ENCODE measurements at places on chromosomes 7 and 10. TPM values are rescaled to one million over a fixed set of nuclear protein-coding genes. Genes with fewer than 3 reads are reported as not detected.

DNA sequence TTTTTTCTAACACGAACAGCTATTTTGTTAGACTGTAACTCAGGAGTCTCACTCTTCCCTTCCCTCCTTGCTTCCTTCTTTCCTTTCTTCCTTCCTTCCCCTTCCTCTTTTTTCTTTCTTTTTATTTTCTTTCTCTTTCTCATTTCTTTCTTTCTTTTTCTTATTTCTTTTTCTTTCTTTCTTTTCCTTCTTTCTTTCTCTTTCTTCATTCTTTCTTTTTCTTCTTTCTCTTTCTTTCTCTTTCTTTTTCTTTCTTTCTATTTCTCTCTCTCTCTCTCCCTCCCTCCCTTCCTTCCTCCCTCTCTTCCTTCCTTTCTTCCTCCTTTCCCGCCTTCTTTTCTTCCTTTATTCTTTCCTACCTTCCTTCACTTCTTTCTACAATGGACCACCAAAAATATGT, 1443.0 kb upstream of the LRRTM3 start:
- no peak for DNase-seq

DNA sequence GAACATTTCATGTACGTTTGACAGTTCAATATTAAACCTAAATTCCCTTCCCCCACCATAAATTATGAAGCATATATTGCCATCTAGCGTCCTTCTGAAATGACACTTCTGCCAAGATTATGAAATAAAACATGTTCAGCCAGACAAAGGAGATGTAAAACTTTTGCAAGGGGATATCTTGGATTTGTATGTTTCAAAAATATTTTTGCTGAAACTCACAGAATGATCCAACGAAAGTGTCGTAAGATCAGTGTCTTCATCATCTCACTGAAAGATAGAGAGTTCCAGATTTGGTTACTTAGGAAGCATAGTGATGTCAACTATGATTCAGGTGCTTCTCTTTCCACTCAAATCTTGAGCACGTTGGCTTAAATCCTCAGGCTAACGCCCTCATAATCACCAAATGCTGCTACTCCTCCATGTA, 904.3 kb downstream of the XPNPEP1 start:
- no peak for DNase-seq

- no peak for DNase-seq
These were observed 19.5 kb upstream of the SMC3 start for GRCh38 chr10:110548002-110548401.

DNA sequence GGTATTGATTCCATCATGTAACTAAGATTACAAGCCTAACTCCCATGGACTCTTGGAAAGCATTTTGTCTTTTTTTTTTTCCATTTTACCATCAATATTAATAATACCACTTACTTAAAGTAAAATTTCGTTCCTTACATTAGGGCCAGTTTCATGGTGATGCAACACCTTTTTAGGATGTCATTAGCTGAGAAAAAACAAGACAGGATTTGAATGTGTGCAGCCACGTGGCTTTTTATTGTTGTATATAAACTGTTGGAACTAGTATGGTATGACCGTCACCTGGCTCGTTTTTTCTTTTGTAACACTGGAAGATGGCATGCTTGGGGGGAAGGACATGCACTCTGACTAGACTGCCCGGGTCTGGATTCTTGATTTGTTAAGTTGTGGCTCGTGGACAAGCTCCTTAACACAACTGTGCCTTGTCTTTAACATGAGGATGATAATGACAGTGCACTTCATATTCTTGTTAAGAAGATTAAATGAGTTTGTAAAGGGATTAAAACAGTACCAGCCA, 42.1 kb downstream of the ARHGAP21 start:
- no peak for DNase-seq

Gene SPDYE11
- total RNA-seq: not detected

Gene PPP1R9A
- 39.5 TPM for total RNA-seq

DNA sequence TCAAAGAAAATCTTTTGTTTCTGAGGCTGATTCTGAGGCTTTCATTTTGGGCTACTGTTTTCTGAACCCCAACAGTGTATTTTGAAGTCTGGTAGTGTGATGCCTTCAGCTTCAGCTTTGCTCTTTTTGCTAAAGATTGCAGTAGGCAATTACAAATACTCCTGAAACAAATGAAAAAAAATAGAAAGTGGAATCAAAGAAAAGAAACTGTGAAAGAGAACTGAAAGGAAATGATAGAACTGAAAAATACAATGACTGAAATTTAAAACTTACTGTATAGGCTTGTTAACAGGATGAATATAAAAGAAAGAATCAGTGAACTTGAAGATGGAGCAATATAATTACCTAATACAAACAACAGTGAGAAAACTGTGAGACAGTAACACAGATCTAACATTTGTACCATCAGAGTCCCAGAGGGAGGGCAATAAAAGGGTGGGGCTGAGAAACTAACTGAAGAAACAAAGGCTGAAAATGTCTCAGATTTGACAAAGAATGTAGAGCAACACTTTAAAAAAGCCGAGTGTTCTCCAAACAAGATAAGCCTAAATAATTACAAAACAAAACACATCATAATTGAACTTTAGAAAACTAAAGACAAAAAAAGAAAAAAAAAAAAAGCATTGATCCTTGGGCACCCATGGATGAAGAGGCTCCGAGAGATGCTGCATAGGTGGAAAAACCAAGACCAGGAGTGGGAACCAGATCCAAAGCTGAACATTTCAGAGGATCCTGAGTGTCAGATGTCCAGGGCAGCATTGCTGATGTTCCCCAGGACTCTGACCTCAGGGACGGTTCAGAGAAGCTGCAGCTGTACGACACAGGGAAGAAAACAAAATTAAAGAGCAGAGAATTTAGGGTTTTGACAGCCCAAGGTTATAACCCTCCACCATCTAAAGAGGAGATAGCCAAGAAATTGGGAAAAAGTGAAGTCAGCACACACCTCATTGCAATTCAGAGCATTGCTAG, 223.2 kb upstream of the IGFBP3 start:
- no peak for DNase-seq

Gene THAP5
- total RNA-seq: 35.6 TPM

Gene CALML3
- total RNA-seq: not detected

Gene PLAC9
- total RNA-seq: 44.2 TPM

Gene OSBPL3
- total RNA-seq: 49.7 TPM

DNA sequence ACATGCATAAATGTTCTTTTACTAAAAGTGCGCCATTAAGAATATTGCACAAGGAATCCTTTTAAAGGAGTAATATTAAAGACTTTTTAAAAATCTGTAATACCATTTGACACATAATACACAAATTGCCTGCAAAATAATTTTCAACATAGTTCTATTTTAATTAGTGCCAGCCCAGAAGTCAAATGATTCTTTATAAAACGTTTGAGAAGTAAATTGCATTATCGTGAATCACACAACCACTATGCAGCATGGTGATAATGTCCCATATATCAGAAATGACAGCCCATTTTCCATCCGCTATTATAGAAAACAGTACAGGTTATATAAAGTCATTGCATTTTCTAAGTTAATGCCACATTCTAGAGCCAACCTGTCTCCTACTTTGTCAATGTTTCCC, 324.0 kb downstream of the IPMK start:
- no peak for DNase-seq

DNA sequence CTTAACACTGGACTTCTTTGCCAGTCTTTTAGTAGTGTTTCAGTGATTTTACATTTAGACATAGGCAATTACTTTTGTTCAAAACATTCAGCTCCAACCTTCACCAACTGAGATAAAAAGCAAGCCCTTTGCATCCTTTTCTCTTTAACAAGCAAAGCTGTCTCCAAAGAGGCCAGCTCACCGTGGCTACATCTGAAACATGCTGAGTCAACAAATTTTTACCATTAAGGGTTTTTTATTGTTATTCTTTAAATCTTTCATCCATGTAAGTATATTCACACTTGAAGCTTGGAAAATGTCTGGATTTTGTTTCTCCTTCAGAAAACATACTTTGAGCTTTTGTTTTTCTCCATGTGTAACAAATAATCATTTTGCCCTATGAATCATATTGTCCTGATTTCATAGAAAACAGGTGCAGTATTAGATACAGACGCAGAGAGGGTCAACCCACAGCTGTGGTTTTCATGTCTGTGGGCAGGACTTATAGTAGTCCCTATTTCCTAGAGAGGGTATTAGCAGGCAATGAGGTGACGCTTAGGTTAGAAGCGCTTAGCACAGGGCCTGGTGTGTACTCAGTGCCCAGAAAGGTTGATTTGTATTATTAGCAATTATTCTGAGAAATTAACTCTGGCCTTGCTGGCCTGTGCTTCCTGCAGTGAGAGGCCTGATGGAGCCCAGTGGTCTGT, 99.5 kb downstream of the MKI67 start:
- no peak for DNase-seq

- DNase-seq: no peak
These were observed 15.3 kb downstream of the KCNH2 start for GRCh38 chr7:150962553-150963399.

GRCh38 chr10:125692601-125693523, 9.9 kb upstream of the TEX36 start:
- DNase-seq: no peak

Gene STEAP2
- total RNA-seq: 47.1 TPM

Gene ADCY1
- 4.6 TPM for total RNA-seq

DNA sequence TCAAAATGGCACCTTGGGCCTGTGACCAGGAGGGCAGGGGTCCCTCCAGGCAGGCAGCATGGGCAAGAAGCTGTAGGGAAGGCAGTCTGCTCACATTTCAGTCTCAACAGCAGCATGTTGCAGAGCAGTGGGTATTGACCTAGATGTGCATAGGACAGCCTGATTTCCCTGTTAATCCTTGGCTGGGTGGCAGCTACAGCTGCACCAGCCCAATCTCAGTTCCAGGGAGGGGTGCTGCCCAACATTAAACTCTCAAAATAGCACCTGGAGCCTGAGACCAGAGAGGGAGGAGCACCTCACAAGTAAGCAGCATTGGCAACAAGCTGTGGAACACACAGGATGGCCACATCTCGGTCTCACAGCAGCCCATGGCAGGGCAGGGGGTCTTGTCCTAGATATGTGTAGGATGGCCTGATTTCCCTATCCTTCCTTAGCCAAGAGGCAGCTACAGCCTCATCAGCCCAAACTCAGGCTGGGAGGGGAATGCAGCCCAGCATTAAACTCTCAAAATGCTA, 10.3 kb downstream of the TMEM140 start:
- DNase-seq: no peak

Gene VKORC1L1
- total RNA-seq: 20.4 TPM

Gene C7orf57
- total RNA-seq: 0.42 TPM

- DNase-seq: no peak
These were observed 67.6 kb downstream of the MDFIC start for GRCh38 chr7:114989531-114989930.

DNA sequence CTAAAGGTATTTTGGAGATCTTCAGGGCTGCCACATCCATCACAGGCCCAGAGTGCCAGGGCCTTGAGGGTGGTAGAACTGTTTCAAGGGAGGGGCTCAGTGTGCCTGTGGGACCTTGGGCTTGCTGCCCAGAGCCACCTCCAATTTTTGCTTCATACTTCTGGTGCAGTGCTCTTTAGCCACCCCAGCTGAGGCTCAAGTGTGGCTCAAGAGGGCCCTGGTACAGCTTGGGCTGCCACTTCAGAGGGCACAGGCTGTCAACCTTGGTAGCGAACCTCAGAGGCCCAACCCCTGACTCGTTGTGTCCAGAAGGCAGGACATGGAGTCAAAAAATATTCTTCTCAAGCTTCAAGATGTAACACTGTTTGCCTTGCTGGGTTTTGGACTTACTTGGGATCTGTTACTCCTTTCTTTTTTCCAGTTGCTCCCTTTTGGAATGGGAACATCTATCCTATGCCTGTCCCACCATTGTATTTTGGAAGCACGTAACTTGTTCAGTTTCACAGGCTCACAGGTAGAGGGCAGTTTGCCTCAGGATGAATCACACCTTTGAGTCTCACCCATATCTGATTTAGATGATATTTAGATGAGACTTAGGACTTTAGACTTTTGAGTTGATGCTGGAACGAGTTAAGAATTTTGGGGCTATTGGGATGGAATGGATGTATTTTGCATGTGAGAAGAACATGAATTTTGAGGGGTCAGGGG, 224.8 kb downstream of the RPS24 start:
- DNase-seq: no peak

Gene LIPM
- total RNA-seq: not detected

GRCh38 chr7:158707610-158708009, 3.0 kb upstream of the NCAPG2 start:
- no peak for DNase-seq

DNA sequence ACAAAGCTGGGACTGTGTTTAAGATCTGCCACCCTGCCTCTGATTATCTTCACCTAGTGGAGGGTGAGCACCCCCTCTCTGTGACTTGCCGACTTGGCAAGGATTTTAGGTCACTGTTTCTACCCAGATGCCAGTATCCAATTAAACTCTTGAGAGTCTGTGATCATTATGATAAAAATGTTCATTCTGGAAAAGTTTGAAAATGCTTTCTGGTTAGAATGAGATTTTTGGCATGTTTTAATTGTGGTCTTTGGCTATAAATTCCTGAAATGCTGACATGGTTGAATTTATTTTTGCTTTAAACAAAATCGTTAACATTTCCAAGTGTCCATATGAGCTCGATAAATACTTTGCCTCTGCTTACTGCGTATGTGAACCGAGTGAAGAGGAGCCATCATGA, 221.4 kb downstream of the BICC1 start:
- no peak for DNase-seq

GRCh38 chr10:87531908-87532622, 27.4 kb downstream of the MINPP1 start:
- DNase-seq: no peak

Gene NODAL
- total RNA-seq: not detected

Gene NANOS1
- 0.52 TPM for total RNA-seq

- DNase-seq: no peak
These were observed 3.0 kb downstream of the ZNF518A start for GRCh38 chr10:96133135-96133534.

GRCh38 chr10:35058134-35058533, 32.0 kb downstream of the CUL2 start:
- DNase-seq: no peak

Gene CNPY1
- not detected for total RNA-seq

GRCh38 chr10:14151571-14151970, 179.2 kb downstream of the FRMD4A start:
- DNase-seq: no peak

Gene SNX13
- 66.3 TPM for total RNA-seq
